ENCODE measurements at places on chromosomes 1 and 21.
A peak's percentile ranks its signal among the peaks of the same experiment; 100 is the strongest.

- no peak for DNase-seq
These were observed 3.3 kb upstream of the PKNOX1 start for GRCh38 chr21:42970946-42971653.

DNA sequence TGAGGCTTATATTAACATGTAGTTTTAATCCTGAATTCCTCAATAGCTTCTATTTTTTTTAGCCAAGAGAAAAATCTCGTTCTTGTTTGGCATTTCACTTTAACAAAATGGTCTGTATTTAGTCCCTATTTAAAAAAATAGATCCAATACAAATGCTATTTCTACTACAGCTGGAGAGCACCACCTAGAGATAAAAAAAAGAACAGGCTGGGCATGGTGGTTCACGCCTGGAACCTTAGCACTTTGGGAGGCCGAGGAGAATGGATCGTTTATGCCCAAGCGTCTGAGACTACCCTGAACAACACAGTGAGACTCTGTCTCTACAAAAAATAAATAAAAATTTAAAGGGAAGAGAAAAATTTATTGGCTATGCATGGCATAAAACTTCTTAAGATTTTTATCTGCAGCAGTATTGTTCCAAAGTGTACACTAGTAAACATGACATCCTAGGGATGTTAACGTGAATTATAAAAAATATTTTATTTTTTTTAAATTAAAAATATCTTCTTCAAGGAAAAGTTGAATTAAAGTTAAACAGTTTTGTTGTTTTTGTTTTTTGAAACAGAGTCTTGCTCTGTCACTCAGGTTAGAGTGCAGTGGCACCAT is 4.4 kb downstream of the ST7L start:
- DNase-seq, result no peak

DNA sequence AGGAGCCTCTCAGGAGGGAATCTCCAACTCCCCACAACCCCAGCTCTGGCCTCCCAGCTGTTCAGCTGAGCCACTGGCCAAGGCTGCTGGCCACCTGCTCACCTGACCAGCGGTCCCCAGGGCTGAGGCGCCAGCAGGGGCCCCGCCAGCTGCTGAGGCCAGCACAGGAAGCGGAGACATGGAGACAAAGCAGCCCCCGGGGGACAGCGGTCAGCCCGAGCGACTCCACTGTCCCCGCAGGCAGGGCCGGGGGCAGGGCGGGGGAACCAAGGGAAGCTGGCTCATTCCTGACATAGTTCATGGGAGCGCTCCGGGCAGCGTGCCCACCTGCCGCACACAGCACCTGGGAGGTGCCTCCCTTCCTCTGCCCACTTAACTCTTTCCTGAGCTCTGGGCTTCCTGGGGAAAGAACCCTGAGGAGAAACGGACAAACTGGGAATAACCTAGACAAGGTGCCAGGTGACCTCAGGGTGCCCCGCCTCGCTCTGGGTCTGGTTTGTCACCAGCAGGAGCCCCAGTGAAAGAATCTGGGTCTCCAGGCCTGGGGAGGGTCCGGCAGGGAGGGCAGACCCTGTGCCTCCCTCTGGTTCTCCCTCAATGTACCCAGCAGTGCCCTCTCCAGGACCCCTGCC is 10.7 kb downstream of the EPHA2 start:
- no peak for DNase-seq

DNA sequence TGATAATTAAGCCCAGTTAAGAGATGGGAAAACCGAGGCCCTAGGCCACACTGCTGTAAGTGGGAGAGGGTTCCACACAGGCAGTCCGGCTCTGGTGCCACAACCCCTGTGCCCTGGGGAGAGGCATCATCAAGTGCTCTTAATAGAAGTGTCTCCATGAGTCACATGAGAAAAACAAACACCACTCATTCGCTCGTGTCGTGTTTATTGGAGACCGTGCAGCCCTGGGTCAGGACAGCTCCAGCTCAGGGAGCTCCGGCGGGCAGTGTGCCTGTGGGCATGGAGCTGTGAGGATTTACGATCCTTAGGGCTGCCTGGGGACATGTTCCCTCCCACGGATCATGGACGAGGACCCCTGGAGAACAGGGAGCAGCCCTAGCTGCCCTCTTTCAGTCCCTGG is 658.5 kb downstream of the AJAP1 start:
- peak; percentile 7 for DNase-seq

DNA sequence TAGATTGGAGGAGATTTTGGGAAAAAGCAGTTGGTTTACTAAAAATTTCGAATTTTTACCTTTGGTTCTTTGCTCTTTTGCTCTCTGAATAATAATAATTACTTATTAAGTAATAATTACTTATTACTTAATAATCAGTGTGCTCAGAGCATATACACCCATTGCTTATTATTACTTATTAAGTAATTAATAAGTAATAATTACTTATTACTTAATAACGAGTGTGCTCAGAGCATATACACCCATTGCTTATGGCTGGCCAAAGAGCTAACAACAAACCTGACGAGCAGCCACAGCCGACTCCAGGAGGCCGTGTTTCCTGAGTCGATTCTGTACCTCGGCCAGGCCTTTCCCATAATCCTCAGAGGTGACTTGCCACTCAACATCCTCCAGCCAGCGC is 20.5 kb downstream of the SPTA1 start:
- no peak for DNase-seq

- no peak for DNase-seq
These were observed 36.8 kb upstream of the BMP8B start for GRCh38 chr1:39825432-39825941.

DNA sequence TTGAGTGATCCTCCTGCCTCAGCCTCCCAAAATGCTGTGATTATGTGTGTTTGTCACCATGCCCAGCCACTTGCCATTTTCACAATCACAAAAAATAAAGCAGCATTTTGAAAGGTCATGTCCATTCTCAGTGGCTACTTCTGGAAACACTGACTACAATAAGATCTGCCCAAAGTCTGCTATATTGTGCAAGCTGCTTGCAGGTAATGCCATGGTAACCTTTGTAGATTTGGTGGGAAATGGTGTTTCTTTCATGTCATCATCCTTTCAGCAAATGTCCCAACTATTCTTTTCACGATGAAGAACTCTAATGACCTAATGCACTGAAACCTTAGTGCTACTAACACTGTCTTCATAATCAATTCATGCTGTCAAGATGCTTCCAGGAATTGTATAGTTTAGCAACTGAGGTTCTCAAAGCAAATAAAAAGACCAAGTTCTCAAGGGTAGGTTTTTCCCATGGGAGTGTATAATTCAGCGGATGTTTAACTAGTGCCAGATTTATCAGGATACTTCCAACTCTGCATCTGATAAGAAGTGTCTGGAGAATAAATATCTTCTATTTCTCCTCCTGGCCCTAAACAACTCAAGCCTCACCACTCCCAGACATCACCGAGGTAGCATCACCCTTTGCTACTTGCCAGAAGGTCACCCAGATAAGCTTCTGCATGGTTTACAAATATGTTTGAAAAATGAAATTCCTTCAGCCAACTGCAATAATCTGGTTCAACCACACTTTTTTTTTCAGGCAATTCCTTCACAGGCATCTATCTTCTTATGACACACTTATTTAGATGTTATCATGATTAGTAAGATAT is 132.0 kb upstream of the ZC3H11B start:
- no peak for DNase-seq

DNA sequence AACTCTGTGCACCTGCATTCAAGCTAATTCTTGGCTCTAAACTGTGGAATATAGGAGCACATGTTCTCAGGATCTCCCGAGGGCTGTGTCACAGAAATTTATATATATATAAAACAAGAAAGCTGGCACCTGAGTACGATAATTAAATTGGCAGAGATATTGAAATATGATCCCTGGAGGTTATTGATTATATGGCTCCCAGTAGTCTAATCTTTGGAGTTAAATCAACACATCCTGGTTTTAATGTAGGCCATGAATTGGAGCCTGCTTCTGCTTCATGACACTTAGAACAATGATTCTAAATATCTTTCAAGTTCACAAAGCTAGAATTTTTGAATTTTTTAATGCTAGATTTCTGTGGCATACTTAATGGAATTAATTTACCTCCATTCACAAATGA is 84.3 kb downstream of the CTH start:
- no peak for DNase-seq

DNA sequence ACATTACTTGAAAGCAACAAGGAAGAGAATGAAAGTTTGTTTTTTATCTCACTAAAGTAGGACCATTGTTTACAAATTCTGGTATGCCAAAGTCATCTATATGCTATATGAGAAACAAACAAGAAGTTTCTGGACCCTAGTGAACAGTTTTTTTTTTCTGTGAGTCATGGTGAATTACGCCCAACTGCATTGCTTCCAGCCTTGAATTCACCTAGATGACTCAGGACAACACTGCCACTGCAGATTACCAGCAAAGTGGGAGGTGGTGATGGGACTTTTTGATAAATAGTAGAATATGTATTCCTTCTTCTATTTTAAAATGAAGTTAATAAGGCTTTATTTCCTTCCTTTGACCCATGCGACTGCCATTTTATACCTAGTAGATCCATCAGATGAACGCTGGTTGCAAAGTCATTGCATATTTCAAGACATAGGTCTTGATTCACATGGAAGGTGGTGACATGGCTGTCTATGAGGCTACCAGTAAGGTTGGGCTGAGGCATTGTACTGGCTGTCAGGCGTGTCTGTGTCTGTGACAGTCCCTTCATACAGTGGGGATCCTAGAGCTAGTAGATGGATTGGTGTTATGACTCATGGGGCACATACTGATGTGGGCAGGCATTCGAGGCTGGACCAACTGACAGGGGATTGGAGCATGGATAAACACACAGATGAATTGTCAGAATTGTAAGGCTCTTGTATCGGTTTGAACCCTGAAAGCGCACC is 49.1 kb upstream of the APOBEC4 start:
- DNase-seq, result no peak

GRCh38 chr21:32141318-32141633 is 137.6 kb downstream of the MIS18A start:
- no peak for DNase-seq

DNA sequence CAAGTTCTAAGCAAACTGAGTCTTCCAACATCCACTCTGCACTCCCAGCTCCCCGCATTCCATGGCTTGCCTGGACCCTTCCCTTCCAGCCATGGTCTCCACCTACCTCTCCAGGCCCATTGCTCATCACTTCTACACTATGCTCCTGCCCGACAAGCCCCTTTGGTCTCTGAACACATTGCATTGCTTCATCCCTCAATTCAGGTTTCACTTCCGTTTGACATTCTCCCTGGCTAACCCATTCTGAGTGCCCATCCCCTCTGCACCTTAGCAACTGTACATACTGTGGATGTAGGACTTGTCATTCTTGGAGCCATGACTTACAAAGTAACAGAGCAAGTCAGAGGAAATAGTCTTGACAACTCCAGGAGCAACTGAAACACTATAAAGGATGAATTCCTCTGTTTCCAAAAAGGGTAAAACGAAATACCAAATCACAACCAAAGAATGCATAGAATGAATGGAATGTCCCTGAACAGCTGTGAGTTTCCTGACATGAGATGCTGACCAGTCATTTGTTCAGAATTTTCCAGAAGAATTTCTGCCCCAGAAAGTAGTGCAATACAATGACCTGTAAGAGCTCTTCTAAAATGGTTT is 66.7 kb downstream of the KCNJ6 start:
- DNase-seq, result no peak

DNA sequence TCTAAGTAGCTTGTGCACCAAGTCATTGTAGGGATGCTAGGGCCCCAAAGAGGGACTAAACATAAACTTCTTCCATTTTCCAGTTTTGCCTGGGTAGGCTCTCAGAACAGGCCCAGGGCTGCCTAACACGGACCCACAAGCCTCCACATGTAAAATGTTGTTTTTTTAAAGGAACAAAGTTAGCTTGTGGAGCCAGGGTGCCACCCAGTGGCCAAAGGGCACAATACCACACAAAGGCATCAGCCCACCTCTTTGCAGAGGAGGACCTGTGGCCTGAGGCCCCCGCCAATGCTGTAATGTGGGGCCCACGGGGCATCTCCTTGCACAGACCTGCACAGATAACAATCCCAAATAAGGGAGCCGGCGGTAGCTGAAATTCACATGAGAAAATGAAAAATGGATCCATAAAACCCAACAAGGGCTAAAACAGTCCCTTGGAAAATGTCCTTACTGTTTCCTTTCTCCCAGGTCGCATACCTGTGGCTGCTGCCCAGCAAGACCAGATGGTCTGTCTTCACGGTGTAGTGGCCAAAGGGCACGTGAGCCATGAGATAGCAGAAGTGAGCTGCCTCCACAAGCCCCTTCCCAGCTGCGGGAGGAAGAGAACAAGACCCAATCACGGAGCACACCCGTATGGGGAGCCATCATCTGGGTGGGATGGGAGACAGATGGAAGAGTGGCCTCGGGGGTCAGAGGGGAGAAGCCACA is 23.8 kb downstream of the SEC16B start:
- DNase-seq, result peak; percentile 61

DNA sequence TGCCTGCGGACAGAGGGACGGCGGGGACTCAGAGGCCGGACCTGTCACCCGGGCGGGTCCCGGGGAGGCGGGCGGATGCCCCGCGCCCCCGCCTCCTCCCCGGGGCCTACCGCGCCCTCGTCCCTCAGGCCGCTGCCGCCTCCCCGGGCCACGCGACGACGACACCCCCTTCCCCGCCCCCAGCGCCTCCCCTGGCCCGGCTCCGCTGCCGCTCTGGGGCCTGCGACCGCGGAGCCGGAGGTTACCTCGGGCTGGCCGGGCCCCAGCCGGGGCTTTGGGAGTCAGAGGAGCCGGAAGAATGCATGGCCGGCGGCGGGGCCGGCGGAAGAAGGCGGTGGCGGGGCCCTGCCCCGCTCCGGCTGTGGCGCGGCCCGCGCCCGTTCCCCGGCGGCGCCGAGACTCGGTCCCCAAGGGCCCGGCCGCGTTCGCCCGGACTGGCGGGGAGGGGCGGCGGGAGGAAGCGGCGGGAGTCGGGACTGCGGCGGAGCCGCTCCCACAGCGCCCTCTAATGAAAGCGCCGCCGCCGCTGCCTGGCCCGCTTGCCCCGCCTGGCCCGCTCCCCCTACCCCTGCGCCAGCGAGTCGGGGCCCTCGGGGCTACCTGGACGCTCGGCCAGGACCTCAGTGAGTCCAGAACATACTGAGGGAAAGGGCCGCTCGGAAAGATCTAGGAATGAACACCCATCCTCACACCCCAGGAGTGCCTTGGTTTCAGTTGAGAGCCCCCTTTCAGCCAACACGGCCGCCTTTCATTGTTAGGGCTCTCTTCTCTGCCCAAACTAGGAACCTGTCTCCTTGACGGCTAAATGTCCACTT is at the start of gene LPGAT1:
Gene LPGAT1 (minus strand): TSS at position 436 of the 815 bp plus-strand sequence. CDS start 1,467 bp downstream, outside the sequence.
- peak; percentile 79 for DNase-seq

DNA sequence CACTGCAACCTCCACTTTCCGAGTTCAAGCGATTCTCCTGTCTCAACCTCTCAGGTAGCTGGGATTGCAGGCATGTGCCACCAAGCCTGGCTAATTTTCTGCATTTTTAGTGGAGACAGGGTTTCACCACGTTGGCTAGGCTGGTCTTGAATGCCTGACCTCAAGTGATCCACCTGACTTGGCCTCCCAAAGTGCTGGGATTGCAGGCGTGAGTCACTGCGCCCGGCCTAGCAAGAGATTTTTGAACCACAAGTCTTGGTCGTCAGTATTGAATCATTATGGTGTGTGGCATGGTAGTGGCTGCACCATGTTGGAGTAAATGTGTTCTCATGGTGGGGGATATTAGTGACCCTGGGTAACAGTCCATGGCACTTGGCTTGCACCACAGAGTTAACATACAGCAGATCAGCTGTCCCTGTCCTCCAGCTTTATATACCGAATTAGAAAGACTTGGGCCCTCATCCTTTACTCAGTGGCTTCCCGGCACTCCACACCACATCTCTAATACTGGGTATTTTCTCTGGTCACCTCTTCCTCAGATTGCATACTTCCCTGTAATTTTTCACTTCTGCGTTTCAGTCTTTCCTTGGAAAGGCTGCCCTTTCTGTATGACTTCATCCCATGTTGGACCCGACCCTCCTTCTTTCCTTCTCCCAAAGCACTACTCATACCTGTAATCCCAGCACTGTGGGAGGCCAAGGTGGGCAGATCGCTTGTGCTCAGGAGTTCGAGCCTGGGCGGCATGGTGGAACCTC is 25.1 kb downstream of the AK4 start:
- DNase-seq, result no peak
